Activated CD4-positive, alpha-beta memory T cell treated with anti-CD3 and anti-CD28 coated beads for 36 hours (primary cell): ENCODE measurements at places on chromosomes 3 and 15. TPM values are rescaled to one million over a fixed set of nuclear protein-coding genes. Genes with fewer than 3 reads are reported as not detected.

TRIM42 gene
- total RNA-seq = not detected

PLEKHO2 gene
- 15.6 TPM for total RNA-seq

ATP13A4 gene
- total RNA-seq = 2.7 TPM

MME gene
- not detected for total RNA-seq

SECISBP2L gene
- 22.5 TPM for total RNA-seq
